Hypothalamus (tissue), 51 donors: ENCODE measurements at places on chromosomes 1 and 21.

- DNase-seq: no peak
Measured at GRCh38 chr1:53524428-53525375, 65.5 kb downstream of the DMRTB1 start.

DNA sequence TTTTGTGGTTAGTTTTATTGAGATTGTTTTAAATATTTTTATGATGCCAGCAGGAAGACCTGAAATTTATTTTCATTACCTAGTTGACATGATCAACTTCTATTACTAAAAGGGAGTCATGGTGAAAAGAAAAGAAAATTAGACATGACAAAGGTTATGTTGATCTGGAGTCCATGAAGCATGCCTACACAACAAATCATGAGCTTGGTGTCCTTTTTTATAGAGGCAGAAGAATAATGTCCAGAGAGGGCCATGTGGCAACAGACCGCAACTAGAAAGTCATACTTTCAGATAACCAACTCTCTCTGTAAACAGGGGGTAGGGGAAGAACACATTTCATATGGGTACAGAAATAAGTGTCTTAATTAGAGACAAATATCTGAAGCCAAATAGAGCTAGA is 175.5 kb upstream of the HOOK1 start:
- DNase-seq: no peak

- no peak for DNase-seq
Measured at GRCh38 chr1:58572690-58573089, 4.4 kb downstream of the TACSTD2 start.

GRCh38 chr1:19066248-19066873 is 109.9 kb upstream of the IFFO2 start:
- DNase-seq: no peak

- DNase-seq: no peak
Measured at GRCh38 chr1:35637401-35637809, 3.9 kb downstream of the PSMB2 start.

DNA sequence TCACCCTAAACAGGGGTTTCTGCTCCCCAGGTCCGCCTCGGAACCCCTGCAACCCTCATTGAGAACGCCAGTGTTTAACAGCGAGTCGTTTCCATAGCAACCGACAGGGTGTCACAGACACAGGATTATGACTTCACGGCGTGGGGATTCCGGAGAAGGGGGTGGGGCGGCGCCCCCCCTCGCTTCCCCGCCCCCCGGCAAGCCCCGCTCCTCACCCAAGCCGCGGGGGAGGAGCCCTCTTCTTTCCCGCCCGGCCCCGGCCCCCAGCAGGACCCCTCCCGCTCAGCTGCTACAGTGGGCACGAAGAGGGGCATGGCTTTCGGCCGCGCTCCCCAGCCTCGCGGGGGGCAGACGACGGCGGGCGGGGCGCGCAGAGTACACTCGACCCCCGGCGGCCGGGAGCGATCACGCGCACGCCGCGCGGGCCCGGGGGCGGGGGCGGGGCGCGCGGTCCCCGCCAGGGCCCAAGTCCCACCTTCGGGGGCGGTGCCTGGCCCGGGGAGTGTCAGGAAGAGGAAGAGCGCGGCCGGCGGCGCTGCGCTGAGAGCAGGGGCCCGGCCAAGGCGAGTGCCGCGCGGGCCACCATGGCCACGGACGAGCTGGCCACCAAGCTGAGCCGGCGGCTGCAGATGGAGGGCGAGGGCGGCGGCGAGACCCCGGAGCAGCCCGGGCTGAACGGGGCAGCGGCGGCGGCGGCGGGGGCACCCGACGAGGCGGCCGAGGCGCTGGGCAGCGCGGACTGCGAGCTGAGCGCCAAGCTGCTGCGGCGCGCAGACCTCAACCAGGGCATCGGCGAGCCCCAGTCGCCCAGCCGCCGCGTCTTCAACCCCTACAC is at the start of gene EFHD2:
Gene EFHD2, plus strand, starts transcription at position 501 of the 835 bp plus-strand sequence. Its CDS starts 84 bp downstream, at position 585.
- peak; percentile 75 for DNase-seq

- DNase-seq: no peak
Measured at GRCh38 chr21:38780879-38781278, 24.9 kb upstream of the ETS2 start.

- no peak for DNase-seq
Measured at GRCh38 chr1:206769304-206769731, 1.3 kb upstream of the IL19 start.

DNA sequence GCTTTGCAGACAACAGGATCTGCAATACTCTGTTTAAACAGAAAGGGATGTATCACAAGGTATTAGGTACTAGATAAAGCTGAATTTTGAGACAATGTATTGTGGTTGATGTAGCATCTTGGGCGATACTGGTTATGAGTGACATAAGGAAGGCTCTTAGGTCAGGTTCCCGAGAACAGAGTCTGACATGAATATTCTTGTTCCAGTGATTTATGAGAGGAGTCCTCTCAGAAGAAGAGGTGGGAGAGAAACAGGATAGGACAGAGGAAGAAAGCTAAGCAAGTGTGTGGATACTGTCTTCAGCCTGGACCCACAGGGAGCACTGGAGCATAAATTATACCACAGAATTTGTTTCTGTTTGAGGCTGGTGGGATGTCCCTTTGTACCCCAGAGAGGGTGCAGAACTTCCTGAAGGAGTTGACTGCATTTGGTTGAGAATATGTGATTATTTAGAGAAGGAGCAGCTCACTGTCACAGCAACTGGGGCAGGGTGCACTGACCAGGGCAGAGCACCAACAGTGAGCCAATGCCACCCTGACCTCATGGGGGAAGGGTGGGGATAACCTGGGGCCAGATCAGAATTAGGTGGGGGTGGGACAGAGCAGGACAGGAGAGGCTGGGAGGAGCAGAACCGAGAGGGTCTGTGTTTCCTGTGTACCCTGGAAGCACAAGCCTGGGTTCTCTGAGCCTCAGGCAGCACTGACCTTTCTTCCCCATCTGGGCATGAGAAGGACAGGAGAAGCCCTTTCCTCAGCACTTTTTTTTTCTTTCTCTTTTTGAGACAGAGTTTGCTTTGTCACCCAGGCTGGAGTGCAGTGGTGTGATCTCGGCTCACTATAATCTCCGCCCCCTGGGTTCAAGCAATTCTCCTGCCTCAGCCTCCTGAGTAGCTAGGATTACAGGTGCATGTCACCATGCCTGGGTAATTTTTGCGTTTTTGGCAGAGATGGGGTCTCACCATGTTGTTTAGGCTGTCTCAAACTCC is 36.3 kb upstream of the SLC6A9 start:
- DNase-seq: no peak

DNA sequence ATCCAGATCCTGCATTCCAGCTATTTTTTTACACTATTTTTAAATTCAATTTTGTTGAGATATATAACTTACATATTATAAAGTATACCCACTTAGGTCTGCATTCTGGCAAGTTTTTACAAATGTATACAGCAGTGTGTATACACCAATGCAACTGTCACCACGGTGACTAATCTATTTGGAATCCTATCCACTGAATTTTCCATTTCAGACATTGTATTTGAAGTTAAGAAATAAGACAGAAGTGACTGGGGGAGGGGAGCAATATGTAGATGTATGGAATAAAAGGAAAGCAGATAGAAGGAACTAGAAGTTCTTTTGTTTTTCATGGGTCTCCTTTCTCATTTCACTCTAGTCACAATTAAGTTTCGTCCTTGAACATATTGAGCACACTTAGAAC is 431.5 kb upstream of the CHRM3 start:
- DNase-seq: no peak

- no peak for DNase-seq
Measured at GRCh38 chr1:178438432-178438831, 58.3 kb downstream of the CLEC20A start.

DNA sequence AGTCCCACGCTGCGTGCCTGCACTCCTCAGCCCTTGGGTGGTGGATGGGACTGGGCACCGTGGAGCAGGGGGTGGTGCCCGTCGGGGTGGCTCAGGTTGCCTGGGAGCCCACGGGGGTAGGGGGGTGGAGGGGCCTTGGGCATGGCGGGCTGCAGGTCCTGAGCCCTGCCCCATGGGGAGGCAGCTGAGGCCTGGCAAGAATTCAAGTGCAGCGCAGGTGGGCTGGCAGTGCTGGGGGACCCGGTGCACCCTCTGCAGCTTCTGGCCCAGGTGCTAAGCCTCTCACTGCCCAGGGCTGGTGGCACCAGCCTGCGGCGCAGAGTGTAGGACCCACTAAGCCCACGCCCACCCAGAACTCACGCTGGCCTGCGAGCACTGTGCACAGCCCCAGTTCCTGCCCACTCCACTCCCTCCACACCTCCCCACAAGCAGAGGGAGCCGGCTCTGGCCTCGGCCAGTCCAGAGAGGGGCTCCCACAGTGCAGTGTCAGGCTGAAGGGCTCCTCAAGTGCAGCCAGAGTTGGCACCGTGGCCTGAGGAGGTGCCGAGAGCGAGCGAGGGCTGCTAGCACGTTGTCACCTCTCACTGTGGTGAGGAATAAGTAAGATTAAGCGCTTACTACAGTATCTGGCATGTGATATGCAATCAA is 12.8 kb downstream of the TNNI3K start:
- DNase-seq: no peak

DNA sequence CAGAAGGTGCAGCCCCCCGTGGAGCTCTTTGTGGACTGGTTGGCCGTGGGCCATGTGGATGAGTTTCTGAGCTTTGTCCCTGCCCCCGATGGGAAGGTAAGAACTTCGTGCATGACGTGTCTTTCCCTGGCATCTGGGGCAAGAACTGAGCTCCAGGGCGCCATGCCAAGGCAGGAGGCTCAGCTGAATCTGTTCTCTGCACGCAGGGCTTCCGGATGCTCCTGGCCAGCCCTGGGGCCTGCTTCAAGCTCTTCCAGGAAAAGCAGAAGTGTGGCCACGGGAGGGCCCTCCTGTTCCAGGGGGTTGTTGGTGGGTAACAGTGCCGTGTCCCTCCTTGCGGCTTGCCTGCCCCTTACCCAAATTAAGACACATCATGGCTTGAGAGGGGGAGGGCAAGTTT is 27.7 kb downstream of the PADI3 start:
- DNase-seq: no peak

GRCh38 chr1:8378981-8379470 is 61.1 kb downstream of the SLC45A1 start:
- DNase-seq: no peak

DNA sequence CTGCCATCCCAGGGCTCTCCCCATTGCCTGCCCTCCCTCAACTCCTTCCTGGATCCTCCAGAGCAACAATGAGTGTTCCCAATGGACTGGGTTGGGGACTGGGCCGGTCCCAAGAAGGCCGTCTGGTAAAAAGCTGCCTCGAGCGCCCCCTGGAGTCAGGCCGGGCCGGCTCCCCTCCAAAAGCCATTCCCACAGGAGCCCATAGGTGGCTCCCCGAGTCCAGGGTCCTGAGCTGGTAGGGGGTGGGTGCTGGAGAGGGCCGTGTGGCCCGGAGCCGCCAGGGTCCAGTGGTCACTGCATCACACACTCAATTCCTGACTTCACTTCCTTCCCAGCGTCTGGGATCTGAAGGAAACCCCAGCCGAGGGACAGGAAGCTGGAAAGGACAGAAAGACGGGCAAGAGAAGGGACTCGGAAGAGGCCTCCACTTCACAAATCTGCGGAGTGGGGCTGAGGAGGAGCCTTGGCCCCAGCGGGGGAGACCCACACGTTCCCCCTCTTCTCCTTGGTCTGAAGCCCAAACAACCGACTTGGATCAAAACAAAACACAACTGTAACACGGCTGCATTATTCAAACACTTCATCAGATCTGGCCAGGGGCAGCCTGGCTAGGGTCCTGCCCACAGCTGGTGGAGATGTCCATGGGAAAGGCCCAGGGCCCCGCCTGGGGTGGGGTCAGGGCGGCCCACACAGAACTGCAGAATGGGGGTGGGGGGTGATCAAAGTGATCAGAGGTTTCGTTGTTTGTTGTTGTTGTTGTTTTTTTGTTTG is 10.9 kb upstream of the ALDH4A1 start:
- DNase-seq: peak; percentile 70

GRCh38 chr1:156804572-156805243 is 11.9 kb downstream of the SH2D2A start:
- peak; percentile 41 for DNase-seq

DNA sequence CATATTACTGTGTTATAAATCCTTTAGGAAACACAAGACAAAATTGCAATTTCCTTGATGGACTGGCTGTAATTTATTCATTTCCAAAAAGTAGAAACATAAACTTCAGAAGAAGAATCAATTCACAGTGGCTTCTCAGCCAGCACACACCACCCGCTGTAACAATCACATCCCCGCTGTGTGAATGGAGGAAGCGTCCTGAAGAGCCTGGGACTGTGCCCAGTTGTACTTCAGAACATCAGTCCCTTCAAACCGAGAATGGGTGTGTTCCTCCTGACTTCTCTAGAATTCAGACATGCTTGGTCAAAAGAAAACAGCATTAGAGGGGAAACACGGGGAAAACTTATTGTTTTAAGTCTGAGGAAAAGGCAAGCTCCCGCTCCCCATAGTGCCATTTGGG is 28.8 kb upstream of the CD84 start:
- DNase-seq: no peak

DNA sequence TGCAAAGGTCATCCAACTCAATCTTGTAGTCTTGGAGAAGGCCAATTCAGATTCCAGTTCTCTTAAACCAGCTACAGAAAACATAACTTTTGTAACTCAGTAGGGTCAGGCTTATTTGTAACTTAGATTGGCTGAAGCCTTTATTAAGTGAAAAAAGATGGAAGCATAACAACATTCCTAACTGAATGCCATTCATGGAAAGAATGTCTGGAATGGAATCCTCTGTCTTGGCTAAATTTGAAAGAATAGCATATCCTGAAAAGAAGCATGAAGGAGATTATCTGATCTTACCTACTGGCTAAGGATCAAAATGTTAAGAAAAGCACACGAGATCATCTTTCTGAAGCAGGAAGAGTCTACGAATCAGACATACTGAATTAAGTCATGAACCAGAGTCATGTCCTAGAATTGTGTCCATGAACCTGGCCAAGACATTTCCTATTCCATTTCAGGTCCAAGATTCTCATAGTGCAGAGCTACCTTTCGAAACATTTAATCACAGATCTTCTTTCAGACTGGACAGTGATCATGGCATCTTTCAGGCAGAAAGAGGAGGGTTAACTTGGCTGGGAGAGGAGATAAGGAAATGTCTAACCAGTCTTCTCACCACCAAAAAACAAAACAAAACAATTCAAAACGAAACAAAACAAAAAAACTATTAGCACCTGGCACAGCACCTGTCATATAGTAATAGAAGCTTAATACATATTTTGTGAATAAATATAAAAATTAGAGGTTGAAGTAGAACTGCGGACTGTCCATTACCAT is 75.6 kb downstream of the XCL2 start:
- DNase-seq: no peak

DNA sequence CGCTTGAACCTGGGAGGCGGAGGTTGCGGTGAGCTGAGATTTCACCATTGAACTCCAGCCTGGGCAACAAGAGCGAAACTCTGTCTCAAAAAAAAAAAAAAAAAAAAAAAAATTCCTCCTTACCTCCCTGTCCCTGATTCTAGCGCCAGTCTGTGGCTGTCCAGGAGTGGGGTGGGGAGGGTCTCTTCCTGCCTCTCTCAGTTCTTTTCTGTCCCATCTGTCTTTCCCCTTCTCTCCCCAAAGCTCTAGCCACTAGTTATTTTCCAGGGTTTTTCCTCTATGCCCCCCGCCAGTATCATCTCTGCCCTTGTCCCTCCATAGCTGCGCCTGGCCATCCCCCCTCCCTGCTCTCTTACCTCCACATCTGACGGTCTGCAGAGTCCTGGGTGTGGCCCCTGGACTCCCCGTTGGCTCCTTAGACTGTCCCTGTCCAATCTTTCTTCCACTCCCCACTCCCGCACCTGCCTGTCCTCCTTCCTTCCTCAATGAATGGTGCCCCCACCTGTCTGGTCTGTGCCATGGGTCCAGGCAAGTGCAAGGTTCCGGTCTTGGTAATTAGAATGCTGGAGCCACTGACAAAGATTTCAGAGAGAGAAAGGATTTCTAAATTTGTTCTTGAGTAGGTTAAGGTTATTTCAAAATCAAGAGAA is 1.6 kb upstream of the TMEM63A start:
- DNase-seq: no peak
